NCI-H187 treated with DMSO at 0.1 percent for 48 hours (cell line): ENCODE measurements at places on chromosomes 7 and 10.
A peak's percentile ranks its signal among the peaks of the same experiment; 100 is the strongest.

GRCh38 chr10:114791768-114792167 lies 29.8 kb upstream of the FHIP2A start:
- no peak for DNase-seq

- DNase-seq: no peak
Observed at GRCh38 chr7:98869027-98869596, 702 bp downstream of the TMEM130 start.

DNA sequence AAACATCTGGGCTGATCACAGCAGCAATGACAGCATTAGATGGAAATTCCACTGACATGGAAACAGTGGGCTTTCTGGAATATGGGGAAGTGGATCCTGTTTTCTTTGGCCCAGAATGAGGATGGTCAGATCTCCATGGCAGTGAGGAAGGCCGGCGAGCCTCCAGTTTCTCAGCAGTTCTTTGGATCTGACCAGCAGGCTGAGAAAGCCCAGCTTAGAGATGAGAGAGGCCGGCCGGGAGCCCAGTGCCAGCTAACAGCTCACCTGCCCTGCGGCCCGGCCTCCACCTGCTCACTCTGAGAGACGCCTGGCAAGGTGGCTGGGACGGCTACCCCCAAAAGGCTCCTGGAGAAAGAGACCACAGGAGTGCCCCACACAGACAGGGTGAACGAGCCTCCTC lies 24.2 kb downstream of the GPER1 start:
- DNase-seq: no peak

- DNase-seq: no peak
Observed at GRCh38 chr7:114533131-114533530, 118.5 kb downstream of the FOXP2 start.

DNA sequence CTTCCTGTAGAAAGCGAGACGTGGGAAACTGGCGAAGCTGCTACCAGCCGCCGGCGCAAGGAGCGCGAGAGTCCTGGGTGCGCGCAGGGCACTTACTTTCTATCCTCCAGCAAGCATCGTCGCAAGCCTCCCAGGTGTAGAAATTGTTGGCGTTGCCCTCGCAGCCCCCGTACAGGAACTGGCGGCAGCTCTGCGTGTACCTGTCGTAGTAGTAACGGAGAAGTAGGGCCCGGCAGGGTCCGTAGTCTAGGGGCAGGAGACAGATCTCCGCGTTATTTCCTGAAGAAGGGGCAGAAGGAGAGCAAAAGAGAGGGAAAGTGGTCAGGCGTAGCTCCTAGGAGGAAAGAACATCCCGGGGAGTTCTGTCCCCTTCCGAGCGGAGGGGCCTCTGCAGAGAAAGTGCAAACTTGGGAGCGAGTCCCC lies 501 bp downstream of the TFPI2 start:
- no peak for DNase-seq

DNA sequence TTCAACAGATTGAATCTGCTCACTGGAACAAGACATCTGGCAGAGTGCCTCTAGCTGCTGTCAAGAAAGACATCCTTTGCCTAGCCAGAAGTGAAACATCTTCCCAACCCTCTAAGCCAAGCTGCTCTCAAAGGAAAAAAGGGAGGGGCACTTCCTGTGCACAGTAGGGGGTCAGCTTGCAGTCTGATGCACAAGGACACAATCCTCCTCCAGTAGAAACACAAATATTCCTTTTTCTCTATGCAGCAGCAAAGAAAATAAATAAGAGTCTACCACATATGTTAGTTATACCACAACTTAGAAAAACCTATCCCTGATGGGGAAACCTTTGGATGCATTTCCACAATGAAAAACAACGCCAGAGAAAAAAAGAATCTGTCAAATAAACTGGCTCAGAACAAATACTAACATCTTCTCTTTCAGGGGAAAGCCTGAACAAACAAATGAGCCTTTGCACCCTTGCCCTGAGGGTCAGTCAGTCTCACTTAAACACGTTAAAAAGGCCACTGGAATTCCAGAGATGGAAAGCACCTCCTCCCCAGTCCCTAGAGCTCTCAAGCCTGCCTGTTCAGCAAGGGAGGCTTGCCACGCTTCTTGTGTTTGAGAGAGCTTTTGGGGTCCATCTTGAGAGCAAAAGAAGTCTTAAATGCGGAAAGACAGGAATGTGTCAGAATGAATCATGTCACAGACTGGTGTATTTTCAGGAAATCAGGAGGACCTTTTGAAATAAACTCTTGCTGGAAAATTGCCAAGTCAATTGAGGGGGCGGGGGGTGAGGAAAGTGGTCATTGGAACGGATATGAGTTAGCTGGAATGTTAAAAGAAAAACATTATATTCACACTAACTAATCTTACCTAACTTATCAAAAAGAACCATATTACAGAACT lies 7.5 kb downstream of the LAMB1 start:
- no peak for DNase-seq

- no peak for DNase-seq
Observed at GRCh38 chr7:44471850-44472249, 18.6 kb downstream of the NUDCD3 start.

- DNase-seq: peak; percentile 32
Observed at GRCh38 chr7:148698397-148699023, at the start of gene CUL1. TSS of gene CUL1 (plus strand) at chr7:148698903. CDS start at chr7:148730123, 31,220 bp downstream.

- no peak for DNase-seq
Observed at GRCh38 chr10:96532523-96532922, 18.8 kb upstream of the TLL2 start.

- DNase-seq: no peak
Observed at GRCh38 chr10:119633538-119634218, 17.5 kb upstream of the BAG3 start.

DNA sequence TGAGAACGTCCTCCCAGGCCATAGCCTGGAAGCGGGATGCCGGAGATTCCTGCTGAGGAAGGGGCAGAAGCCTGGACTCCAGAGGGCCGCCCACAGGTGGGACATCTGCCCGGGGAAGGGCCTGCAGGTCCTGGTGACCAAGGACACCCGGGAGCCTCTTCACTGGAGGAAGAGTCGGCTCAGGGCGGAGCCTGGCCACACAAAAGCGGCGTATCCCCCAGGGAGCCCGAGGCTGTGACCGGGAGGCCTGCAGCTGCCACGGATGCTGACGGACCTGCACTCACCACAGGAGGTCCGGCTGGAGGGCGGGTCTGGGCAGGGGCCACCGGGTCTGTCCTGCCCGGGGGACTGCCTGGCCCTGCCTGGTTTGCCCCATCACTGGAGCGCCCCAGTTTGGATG lies 15.5 kb upstream of the ADGRA1 start:
- no peak for DNase-seq

- no peak for DNase-seq
Observed at GRCh38 chr7:105022458-105022857, 8.5 kb downstream of the KMT2E start.

- no peak for DNase-seq
Observed at GRCh38 chr10:44089671-44090070, 295.2 kb downstream of the CXCL12 start.

- DNase-seq: peak; percentile 48
Observed at GRCh38 chr10:373526-374309, 238.5 kb downstream of the ZMYND11 start.

- no peak for DNase-seq
Observed at GRCh38 chr7:42210333-42210732, 26.7 kb downstream of the GLI3 start.

DNA sequence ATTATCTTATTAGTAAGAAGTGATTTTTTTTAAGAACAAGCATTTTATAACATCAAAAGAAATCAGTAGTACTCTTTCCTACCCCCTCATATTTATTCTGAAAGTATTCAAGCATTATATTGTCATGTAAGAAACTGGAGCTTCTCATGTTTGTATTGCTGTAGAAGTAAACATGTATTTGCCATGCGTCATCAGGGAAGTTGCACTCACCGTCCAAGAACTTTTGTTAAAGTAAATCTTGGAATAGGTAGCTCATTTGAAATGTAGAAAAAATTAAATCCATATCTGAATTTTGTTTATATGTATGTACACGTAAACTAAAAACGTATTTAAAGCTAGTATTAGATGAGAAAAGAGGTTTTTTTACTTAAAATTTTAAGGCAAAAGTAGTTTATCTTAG lies 96.8 kb downstream of the PTEN start:
- DNase-seq: no peak

- no peak for DNase-seq
Observed at GRCh38 chr10:118680197-118680596, 74.6 kb downstream of the CACUL1 start.

- no peak for DNase-seq
Observed at GRCh38 chr7:87391020-87391701, 45.7 kb downstream of the CROT start.

DNA sequence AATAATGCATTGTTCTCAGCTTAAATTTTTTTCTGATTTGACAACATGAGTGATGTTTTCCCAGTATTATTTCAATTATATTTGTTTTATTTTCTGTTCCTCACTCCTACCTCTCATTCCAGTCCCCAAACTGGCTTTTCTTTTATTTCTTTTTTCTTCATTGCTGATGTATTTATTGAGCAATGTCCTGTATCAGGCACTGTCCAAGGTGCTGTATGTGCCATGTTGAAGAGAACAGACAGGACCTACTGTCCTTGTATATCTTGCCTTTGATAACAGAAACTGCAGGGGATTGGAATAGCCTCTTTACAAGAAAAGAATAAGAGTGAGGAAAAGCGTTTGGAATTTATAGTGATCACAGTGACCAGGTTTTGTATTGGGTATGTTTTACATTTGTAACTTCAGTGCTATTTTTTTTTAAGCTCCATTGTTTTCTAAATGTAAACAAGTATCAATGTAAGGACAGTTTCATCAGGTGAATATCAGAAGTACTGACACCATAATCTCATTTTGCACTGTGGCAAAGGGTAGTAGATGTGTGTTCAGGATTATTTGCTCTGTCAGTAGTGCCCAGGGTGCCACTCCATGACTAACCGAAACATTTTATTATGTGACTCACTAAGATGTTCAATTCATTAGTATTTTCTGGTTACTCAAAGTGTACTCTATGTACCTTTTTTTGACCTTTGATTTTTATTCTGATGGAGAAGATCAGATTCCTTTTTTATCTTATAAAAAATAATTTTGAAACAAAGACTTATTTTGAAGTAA lies 15.6 kb upstream of the CLDN12 start:
- DNase-seq: no peak

DNA sequence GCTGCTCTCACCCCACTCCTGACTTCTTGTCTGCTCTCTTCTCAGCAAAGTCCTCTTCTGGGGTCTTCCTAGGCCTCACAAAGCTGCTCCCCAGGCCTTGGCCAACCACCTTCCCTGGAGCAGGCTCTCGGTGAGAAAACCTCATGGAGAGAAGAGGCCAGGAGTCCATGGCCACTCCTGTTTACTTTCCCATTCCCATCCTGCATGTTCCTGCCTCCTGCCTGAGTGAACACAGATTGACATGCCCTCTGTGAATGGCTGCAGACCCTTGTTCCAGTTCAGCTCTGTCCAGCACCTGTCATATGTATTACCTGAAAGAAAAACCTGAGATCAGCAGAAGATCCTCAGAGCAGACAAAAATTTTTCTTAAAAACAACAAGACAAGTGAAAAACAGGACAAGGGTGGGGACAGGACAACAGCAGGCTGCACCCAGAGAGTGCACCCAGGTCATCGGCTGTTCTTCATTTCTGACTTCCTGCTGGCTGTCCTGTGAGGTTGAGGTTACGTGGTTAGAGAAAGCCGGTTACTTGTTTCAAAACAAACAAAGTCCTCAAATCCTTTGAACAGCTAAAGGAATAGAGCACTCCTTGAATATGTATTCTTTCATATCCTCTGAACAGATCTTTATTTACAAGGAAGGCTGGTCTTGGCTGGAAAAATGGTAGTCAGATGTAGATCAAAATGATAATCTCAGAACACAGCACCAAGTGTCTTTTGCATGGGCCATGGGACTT lies 34.0 kb upstream of the DLD start:
- no peak for DNase-seq

DNA sequence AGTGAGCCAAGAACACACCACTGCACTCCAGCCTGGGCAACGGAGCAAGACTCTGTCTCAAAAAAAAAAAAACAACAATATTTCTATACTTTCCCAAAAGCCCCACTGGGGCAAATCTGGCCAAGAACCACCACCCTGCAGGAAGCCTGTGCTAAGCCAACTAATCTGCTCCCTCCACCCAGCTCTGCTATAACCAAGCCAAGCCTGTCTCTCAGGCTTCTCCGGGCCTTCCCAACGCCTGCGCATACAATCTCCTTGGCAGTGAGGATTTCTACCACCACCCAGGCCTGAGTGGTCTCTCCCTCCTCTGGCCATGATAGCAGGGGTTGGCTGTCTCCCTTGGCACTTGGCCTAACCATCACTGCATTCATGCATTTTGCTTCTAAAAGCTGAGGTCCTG lies 14.2 kb downstream of the DDX56 start:
- no peak for DNase-seq

- no peak for DNase-seq
Observed at GRCh38 chr7:83976302-83976701, 218.3 kb downstream of the SEMA3A start.

DNA sequence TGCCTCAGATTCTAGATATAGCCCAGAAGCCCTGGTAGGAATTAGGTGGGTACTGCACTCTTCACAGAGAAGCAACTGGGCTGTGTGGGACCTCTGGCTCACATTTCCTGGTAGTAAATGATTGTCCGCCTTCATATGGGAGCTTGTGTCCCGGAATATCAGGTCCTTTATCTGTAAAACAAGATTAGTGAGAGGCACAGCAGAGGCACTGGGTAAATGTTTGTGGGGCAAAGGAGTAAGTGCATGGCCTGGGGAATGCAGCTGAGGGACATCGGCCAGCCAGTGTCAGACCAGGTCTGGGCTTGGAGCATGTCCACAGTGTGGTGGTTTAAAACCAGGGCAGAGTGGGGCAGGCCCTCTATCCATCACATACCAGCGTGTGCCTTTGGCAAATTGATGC lies 323.3 kb upstream of the ZMIZ1 start:
- DNase-seq: no peak

DNA sequence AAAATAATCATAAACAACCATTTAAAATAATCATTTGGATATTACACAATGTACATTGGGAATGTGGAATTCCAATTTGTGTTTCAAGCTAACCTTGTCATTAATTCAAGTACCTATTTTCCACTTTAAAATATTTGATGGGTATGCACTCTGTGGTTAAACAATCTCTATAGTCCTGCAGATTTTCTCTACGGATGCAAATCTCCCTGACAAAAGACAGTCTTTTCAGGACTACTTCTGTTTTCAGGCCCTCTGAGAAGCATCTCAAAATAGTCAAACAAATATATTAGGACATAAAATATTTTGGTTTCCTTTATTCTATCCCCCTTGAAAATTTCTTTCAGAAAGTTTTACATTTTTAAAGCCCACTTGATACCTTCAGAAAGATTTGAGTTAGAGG lies 735.6 kb upstream of the MBL2 start:
- no peak for DNase-seq

- no peak for DNase-seq
Observed at GRCh38 chr7:116209561-116210070, 723 bp upstream of the TES start.

- no peak for DNase-seq
Observed at GRCh38 chr7:50405221-50405620, 44.9 kb downstream of the FIGNL1 start.

GRCh38 chr7:17136126-17136525 lies 162.3 kb upstream of the AHR start:
- DNase-seq: no peak

DNA sequence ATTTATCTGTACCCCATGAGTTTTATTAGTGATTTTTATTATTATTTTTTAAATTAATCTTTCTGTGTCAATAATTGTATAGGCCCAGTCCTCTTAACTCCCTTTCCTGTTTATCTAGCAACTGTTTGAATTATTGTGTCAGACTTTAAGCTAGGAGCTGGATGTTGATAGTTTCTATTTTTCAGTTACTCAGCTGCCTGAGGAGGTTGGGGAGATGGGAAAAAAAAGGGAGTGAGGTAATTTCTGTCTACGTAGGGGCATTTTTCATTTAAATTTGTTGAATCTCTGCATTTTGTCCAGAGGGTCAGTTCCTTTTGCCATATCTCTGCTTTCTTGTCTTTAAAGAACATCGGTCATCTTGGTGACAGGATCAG lies 5.0 kb upstream of the ZNF518A start:
- DNase-seq: no peak
